ENCODE measurements at places on chromosomes 1 and 21.

- DNase-seq, result no peak
These were observed 17.9 kb downstream of the CLDN14 start for GRCh38 chr21:36461918-36462486.

DNA sequence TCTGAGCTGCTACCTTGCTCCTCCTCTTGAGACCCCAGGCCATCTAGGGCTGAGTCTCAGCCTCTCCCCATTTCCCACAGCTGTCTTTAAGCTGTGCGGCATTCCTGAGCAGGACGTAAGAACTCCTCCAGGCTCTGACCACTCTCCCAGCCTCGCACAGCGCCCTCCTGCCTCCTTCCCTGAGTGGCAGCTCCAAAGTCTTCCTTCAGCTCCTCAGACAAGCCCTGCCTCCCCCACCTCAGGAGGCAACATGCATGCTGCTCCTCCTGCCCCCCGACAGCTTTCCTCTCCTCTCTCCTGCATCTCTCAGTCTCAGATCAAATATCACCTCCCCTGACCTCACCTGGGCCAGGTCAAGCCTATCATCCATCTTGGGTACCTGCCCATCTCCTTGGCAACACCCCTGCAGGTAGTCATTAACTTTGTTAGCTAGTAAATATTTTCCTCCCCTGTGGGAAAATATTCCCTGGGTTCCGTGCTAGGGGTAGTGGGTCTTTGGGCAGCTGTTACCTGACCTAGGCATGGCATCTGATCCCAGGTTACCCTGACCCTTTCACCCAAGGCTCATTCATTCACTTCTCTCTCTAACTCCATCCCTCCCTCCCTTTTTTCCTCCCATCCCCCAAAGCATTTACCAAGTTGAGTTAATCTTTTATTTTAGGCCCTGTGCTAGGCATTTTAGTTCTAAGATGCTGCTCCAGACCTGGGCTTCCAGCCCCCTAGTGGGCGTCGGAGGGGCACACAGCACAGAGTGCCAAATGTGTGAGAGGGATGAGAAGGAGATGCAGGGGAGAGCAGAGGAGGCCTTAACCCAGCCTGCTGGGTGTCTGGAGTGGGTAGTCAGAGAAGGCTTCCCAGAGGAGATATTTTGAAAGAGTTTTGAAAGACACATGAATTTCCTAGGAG is 419.9 kb downstream of the PTPRU start:
- DNase-seq, result peak; percentile 75

GRCh38 chr1:67429528-67430357 is 459 bp downstream of the SERBP1 start:
- peak; percentile 76 for DNase-seq

DNA sequence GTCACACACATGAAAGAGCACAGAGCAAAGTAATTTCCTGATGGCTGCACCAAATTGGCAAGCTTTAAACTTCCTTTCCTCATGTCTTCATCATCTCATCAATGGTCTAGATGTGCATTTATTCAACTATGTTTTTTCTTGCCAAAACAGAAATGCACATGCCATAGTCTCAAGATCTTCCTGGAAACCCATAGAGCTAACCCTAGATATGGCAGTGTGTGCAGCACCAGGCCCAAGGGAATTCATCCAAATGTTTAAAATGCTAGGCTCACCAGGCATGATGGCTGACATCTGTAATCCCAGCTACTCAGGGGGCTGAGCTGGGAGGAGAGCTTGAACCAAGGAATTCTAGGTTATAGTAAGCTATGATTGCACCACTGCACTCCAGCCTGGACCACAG is 31.2 kb upstream of the PALMD start:
- no peak for DNase-seq

- DNase-seq, result no peak
These were observed 46.8 kb downstream of the DSCAM start for GRCh38 chr21:40800126-40800525.

- peak; percentile 1 for DNase-seq
These were observed 15.6 kb downstream of the TNNT2 start for GRCh38 chr1:201361652-201362504.

DNA sequence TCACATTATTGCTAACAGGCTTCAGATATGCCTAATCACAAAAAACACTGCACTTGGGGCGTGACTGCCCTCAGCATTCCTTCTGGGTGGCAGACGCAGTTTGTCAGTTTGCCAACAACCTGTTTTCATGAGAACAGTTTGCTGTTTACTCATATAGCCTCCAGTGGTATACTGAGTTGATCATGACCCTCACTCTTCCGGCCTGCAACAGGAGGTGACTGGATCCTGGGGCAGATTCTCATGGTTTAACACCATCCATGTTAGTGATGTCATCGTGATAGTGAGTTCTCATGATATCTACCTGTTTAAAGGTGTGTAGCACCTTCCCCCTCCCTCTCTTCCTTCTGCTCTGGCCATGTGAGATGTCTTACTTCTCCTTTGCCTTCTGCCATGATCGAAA is 555.2 kb downstream of the PLPP3 start:
- no peak for DNase-seq

GRCh38 chr1:232414100-232414499 is 215.8 kb downstream of the SIPA1L2 start:
- DNase-seq, result no peak

- DNase-seq, result no peak
These were observed 719 bp downstream of the SOD1 start for GRCh38 chr21:31660259-31660565.

GRCh38 chr1:164731161-164731876 is 172.3 kb downstream of the PBX1 start:
- DNase-seq, result no peak

- DNase-seq, result no peak
These were observed 52.4 kb downstream of the UBR4 start for GRCh38 chr1:19157653-19158052.

GRCh38 chr1:153577138-153577537 is 11.5 kb upstream of the S100A2 start:
- DNase-seq, result no peak

DNA sequence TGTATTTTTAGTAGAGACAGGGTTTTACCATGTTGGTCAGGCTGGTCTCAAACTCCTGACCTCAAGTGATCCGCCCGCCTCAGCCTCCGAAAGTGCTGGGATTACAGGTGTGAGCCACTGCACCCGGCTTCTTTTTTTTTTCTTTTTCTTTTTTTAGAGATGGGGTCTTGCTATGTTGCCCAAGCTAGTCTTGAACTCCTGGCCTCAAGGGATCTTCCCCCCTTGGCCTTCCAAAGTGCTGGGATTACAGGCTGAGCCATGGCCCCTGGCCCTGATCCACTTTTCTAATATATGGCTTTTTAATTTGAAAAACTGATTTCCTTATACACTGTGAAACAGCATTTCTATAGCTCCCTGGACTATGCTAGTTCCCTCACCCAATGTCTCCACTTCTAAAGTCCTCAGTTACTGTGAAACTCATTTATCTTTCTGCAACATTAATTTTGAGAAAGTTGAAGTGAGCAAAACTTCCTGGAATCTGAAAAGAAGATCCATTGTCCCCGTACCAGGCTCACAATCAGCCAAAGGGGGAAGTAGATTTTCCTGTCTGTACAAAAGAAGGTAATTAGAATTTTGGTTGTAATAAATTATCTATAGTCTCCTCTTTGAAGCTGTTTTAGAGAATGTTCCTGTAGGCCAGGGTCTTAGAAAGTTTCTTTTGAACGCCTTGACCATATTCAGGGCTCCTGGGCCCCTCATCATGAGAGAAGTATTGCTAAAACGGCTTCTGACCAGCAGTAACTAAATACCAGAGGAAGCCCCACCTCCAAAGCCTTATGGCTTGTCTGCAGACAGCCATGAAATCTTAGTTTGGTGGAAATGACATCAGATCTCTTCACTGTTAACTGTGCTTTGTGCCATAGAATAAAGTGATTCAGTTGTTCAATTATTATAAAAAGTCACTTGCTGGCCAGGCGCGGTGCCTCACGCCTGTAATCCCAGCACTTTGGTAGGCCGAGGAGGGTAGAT is 34.9 kb downstream of the DEGS1 start:
- DNase-seq, result no peak

- no peak for DNase-seq
These were observed 16.8 kb downstream of the CNIH3 start for GRCh38 chr1:224632921-224633321.

GRCh38 chr1:161132410-161133219 is at the start of gene DEDD:
DEDD (minus strand) TSS chr1:161132667; CDS start chr1:161124462, 8,205 bp downstream.
- peak; percentile 95 for DNase-seq

DNA sequence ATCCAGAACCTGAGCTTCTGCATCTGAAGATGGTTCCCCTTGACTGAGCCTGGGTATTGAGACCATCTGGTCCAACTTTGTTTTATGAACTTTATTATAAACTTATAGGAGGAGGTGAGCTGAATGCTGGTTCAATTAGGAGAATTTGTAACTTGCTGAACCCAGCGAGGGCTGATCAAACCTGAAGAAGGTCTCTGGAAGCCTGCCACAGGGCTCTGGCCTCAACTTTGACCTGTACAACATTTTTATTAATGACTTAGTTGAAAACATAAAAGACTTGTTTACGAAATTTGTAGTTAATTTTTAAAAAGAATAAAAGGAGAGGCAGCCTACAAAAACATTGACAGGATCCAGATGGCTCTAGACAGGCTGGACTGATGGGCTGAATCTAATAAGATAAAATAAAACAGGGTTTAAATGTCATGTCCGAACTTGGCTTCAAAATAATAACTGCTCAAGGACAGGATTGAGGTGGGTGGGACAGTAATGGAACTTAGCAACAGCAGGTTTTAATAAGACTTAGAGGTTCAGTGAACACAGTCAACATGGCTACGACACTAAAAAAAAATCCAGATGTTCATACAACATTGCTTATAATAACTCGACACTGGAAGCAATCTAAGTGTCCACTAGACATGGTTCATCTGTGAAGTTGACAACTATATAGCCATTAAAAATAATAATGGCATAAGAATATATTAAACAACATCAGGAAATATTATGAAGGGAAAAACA is 53.4 kb upstream of the GJB5 start:
- no peak for DNase-seq

- DNase-seq, result no peak
These were observed 12.6 kb upstream of the POU2F1 start for GRCh38 chr1:167207940-167208623.

DNA sequence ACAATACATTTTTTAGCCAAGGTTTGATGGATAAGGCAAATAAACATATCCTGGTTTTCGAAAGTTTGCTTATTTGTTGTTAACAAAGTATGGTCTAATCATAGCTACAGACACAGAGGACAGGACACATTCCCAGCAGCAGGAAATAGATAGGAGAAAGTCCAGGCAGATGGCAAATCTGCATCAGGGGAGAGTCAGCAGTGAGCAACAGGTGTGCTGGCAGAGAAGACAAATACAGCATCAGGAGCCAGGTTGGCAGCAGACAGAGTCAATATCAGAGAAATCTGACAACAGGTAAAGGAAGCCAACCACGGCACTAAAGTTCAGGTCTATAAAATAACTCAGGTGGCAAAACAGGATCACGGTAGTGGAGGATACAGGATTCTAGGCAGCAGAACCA is 210.7 kb upstream of the PTBP2 start:
- peak; percentile 9 for DNase-seq

- no peak for DNase-seq
These were observed 201.7 kb upstream of the BEND5 start for GRCh38 chr1:48978413-48978812.

GRCh38 chr1:65198096-65198495 is 50.1 kb downstream of the AK4 start:
- DNase-seq, result no peak

GRCh38 chr1:238485912-238486209 is 595.1 kb upstream of the ZP4 start:
- no peak for DNase-seq

DNA sequence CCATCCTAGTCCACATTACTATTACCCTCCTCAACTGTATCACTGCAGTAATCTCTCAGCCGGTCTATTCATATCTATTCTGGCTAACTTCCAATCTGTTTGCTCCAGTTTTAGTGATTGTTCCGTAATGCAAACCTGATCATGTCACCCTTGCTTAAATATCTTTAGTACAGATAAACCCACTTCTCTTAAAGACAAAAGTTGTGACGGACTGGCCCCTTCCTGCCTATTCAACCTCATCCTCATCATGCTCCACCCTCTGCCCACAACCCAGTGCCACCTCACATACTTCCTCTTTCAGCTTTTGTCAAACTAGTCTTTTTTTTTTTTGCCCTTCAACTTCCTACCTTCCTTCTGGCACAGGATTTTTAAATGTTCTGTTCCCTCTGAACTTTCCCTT is 2.8 kb upstream of the C1orf162 start:
- no peak for DNase-seq

DNA sequence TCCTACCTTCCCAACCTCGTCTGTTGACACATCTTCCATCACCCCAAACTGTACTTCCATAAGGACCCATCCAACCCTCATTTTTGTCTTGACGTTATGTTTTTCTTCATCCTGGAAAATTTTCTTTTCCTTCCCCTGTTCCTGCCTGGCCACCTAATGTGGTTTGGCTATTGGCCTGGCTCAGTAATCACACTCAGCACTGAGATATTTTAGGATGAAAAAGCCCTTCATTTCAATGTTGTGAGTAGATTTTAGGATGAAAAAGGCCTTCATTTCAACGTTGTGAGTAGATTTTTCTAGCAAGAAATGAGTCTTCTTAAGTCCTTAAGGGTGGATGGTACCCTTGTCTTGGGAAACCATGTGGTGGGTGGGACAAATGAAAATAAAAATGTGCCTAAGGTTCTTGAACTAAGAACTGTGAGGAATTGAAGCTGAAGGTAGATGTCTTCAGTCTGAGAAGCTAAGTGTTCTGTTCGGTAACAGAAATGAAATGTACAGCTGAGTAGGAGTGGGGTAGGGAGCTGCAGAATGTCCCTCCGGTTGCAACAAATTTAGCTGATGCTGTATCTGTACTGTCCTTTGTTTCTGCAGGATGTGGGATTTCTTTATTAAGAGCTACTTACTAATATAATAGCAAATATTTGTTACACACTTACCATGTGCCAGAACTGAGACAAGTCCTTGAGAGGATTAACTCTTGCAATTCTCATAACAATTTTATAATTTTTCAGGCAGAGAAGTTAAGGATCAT is 36.1 kb downstream of the DNTTIP2 start:
- no peak for DNase-seq

DNA sequence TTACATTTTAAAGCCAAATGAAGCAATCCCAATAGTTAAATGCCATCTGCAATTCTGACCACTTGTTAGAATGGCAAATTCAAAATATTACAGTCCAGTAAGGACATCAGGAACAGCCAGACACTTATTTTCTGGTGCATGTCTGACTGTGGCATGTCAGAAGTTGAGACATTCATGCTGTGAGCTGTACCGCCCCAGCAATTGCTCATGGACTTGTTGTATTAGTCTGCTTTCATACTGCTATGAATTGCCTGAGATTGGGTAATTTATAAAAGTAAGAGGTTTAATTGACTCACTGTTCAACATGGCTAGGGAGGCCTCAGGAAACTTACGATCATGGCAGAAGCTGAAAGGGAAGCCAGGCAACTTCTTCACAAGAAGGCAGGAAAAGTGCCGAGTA is 19.1 kb downstream of the DDAH1 start:
- no peak for DNase-seq

GRCh38 chr1:22806584-22806983 is 95.9 kb downstream of the EPHB2 start:
- peak; percentile 95 for DNase-seq

DNA sequence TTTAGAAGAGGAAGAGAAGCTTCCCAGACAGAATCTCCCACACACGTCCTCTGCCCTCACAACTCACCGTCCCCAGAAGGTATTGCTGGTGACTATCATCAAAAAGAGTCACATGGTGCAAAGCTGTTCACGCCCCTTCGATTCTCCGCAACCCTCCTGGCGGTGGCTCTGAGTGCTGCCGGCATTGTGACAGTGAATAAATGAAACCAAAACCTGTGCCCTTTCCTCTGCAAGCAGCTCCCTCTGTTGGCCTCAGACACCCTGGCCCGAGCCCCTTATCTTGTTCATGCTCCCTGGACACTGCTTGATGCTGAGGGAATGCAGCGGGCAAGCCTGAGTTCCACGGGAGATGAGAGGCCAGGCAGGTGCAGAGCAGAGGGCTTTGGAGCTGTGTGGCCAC is 510.3 kb downstream of the NPHP4 start:
- no peak for DNase-seq

All from NCI-H1417 (cell line).